ENCODE measurements at places on chromosomes 4 and X.

- no peak for DNase-seq
These were observed 129.0 kb downstream of the PLS3 start for GRCh38 chrX:115689931-115690330.

GRCh38 chr4:123468479-123469031 is 72.0 kb downstream of the SPRY1 start:
- no peak for DNase-seq

DNA sequence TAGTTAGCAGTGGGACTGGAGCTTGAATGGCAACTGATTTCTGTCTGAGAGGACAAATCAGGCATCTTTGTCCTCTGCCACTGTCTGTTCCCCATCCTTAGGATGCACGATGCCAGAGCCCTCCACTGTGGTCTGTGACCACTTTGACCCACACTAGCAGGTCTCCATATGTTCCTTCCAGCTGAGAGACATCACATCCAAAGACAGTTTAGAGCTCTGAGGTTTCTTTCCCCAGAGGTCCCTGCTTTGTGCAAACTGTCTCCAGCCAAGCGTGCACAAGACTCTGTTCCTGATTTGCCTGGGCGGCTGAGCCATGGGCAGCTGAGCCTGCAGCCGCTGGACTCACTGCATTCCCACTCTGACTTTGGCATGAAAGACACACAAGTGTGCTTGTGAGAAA is 98.0 kb downstream of the PTTG2 start:
- no peak for DNase-seq

DNA sequence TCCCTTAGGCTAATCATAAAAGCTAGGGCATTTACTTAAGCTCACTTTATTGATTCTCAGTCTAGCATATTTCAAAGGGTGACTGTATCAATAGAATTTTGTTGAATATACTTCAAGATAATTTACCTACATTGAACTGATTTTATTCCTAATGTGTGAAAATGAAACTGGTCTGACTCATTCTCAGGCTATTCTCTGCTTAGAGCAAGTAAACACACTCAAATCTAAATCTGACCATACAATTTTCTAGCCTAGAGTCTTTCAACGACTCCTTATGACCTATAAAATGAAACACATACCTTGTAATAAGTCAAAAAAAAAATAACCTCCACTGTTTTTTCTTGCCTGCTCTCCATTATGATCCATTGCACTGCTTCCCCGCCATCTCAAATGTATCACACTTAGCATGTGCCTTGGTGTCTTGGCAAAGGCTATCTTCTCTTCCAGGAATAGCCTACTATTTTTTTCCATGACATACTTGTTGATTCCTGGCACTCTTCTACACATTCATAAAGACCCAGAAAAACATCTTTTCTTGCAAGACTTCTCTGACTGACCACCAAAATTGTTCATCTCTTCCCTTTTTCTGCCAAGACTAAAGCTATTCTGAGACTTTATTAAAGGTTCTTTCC is 965.1 kb upstream of the HS3ST1 start:
- no peak for DNase-seq

- no peak for DNase-seq
These were observed 21.2 kb downstream of the AFF1 start for GRCh38 chr4:86955888-86956451.

- no peak for DNase-seq
These were observed 27.5 kb downstream of the CCDC149 start for GRCh38 chr4:24885342-24885741.

DNA sequence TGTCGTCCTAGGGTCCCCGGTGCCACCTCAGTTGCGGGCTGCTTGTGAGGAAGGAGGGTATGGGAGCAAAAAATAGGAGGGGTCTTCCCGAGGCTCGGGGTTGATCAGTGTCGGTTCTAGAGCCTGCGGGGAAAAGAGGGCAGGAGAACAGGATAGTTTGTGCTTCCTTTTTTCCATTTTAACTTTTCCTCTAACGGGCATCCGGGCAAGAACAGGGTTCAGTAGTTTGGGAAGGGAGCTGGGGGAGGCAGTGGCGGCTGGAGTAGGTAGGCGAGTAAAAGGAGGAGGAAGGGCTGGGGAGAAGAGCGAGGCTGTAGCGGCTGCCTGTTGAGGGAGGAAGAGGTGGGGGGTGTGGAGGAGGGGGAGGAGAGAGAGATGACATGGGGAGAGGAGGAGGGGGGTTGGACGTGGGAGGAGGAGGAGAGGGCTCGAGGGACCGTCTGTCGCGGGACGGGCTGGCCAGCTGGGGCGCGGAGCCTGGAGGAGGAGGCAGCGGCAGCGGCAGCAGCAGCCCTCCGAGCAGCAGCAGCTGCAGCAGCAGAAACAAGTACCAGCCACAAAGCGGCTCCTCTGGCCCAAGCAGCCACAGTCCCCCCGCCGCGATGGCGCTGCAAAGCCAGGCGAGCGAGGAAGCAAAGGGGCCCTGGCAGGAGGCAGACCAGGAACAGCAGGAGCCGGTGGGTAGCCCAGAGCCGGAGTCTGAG is at the start of gene SLC16A2:
TSS of gene SLC16A2 (plus strand) at position 458 of the 704 bp plus-strand sequence. CDS start at position 603, 145 bp downstream.
- peak; percentile 16 for DNase-seq

- no peak for DNase-seq
These were observed 605 bp upstream of the CDKL2 start for GRCh38 chr4:75630937-75631329.

DNA sequence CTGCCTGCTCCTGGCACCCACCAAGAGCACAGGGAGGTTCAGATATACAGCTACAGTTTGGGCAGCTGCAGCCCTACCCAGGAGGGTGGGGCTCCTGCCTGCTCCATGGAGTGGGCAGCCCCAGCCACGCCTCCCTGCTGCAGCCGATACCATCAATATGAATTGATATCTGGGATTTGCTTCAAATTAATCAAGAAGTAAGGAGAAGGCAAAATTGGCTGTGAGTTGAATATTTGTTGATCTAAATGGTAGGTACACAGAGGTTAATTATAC is 31.2 kb upstream of the ZNF280C start:
- no peak for DNase-seq

DNA sequence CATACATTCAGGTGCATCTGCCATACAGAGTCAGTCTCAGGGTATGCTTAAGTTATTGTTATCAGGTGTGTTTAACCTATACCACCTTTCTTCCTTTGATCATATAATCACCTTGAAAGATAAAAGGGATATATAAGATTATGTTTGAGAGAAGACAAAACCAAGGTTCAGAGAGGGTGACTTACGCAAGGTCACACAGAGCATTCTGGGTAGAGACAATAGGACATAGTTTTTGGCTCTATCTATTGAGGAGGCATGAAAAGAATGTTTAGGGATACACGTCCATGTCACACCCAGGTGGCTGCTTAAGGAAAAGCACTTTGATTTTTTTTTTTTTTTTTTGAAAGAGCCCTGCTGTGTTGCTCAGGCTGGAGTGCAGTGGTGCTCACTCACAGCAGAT is 327.1 kb upstream of the RPS6KA3 start:
- DNase-seq = no peak

GRCh38 chrX:116628464-116628863 is 165.7 kb upstream of the CT83 start:
- DNase-seq = no peak

- no peak for DNase-seq
These were observed 1476.9 kb downstream of the ARAP2 start for GRCh38 chr4:34767407-34767806.

- no peak for DNase-seq
These were observed 67.8 kb downstream of the SPCS3 start for GRCh38 chr4:176387571-176387970.

DNA sequence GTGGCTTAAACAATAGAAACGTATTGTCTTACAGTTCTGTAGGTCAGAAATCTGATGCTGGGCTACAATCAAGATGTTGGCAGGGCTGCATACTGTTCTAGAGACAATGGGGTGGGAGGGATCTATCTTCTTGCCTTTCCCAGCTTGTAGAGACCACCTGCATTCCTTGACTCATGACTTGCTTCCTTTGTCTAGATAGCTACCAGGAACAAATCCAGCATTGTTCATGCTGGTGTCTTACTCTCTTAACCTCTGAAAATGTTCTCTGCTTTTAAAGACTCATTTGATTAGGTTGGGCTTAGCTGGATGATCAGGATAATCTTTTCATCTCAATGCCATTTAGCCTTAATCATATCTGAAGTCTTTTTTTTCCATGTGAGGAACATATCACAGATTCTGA is 169.0 kb downstream of the ZNF330 start:
- no peak for DNase-seq

Measured in CD8-positive, alpha-beta T cell (primary cell).